ENCODE measurements at places on chromosomes 12 and 14.

GRCh38 chr12:44876544-44877410 is 662 bp upstream of the NELL2 start:
- DNase-seq: no peak

GRCh38 chr12:6941267-6941666 is 2.3 kb upstream of the RNU7-1 start:
- no peak for DNase-seq

- DNase-seq: no peak
These were observed at the start of gene ACOT4 for GRCh38 chr14:73591690-73592449. ACOT4 (plus strand) TSS chr14:73591873; CDS start chr14:73591960, 87 bp downstream.

DNA sequence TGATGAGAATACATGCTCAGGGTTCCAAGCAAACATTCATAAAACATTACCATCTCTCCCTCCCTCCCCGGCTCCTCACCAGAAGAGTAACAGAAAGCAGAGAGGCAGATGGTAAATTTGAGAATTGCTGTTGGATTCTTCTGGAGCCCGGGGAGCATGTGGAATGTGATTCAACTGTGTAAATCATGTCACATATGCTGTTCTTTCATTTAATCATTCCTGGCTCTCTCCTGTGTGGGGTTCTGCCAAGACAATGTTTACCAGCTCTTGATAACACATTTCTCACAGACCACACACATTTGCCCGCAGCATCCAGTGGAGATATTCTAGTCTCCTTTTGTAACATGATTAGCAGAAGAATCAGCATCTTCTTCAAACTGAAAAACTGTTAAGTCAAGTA is 23.4 kb upstream of the NR2C1 start:
- peak; percentile 52 for DNase-seq

- DNase-seq: no peak
These were observed 26.0 kb downstream of the XRCC3 start for GRCh38 chr14:103688906-103689902.

DNA sequence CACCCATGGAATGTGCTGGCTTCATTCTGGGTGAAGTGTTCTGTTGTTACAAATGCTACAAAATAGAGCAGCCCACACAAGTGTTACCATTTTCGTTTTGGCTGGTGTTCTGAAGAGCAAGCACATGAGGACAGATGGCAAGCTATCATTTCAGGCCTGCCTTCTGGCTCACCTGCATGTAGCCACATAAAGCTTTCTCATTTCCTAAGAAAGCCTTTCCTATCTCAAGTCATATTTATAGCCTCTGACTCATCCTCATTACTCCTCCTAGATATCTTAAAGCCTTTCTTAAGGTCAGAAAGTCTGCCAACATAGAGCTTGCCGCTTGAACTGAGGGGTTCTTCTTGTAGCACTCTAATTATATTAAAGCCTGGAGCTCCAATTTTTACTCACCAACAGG is 89.0 kb downstream of the PTPRR start:
- DNase-seq: no peak

DNA sequence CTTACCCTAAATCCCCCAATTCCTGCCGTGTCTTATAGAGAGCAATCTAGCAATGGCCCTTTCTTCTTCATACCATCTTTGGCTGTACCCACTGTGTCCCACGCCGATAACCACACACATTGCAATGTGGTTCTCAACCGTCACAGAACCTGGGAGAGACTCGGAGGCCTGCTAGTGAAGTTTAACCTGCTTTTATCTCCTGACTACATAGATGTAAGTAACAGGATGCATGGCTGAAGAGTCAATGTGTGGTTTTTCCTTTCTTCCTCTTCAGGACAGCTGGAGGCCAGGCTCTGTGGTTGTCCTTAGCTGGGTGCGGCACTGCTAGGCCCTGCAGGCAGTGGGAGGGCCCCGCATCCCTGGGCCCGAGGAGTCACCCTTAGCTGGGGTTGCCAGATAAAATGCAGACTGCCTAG is 51.3 kb downstream of the ZNF664 start:
- no peak for DNase-seq

GRCh38 chr12:105396983-105397382 is 66.5 kb downstream of the C12orf75 start:
- DNase-seq: no peak

GRCh38 chr14:32559590-32559989 is 230.5 kb downstream of the AKAP6 start:
- no peak for DNase-seq

DNA sequence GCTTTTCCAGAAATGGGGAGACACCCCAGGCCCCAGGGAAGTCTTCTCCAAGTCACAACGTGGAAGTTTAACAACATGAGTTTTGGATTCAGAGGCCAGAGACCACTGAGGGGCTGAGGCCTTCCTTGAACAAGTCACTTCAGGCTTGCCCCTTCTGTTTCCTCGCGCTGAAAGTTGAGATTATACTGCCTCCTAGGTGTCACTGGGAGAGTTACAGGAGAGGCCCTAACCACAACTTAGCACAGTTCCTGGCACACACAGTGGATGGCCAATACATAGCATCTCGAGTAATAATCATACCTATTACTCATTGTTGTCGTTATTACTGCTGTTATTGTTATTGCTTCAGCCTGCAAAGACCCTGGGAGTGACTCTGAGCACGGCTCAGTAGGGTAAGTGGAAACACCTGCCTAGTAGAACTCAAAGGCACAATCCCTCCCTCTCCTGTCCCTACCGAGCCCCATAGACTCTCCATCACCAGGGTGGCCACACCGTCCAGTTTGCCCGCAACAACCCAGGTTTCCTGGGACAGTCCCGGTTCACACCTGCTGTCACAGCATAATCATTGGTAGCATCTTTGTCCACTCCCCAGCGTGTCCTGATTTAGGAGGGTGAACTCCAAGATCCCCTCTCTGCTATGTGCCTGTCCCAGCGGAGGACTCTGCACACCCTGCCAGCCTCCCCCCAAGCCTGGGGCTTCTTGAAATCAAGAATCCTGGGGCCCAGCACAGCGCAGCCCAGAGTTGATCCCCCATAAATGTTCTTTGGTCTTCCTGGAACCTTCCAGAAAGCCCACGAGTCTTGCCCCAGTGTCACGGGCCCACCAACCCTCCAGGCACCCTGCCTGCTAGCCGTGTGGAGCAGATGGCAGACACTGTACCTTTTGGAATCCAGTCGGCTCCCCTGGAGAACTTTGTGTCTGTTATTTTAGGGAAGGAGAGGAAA is 85.0 kb downstream of the SYNE3 start:
- DNase-seq: no peak

GRCh38 chr14:95620659-95621059 is 65.6 kb upstream of the TCL1B start:
- DNase-seq: peak; percentile 25

GRCh38 chr12:12323591-12323990 is 26.5 kb downstream of the MANSC1 start:
- DNase-seq: no peak

DNA sequence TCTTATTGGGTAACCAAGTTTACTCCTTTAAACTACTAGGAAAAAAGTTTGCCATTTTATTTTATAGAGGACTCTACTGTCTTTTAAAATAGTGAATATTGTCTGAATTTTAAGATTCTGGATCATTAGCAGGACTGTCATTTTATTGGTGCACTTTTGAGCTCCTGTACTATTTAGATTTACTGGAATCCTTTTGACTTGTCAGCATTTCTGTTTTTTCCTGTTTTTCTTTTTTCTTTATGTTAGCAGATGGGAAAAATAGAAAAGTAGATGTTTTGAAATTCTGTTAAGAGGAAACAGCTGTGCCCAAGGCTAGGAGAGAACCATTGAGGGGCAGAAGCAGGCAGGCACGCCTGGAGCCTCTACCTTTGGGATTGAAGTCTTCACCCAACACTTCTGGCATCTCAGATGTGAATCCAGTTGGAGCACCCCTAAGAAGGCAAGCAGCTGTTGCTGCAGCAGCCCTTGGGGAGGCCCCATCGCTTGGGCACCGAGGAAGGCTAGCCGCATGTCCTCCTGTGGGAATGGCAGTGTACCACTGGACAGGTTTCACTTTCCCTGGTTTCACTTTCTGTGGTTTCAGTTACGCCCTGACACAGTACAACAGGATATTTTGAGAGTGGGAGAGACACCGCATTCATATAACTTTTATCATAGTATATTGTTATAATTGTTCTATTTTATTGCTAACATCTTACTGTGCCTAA is 11.5 kb downstream of the RIMKLB start:
- DNase-seq: no peak

DNA sequence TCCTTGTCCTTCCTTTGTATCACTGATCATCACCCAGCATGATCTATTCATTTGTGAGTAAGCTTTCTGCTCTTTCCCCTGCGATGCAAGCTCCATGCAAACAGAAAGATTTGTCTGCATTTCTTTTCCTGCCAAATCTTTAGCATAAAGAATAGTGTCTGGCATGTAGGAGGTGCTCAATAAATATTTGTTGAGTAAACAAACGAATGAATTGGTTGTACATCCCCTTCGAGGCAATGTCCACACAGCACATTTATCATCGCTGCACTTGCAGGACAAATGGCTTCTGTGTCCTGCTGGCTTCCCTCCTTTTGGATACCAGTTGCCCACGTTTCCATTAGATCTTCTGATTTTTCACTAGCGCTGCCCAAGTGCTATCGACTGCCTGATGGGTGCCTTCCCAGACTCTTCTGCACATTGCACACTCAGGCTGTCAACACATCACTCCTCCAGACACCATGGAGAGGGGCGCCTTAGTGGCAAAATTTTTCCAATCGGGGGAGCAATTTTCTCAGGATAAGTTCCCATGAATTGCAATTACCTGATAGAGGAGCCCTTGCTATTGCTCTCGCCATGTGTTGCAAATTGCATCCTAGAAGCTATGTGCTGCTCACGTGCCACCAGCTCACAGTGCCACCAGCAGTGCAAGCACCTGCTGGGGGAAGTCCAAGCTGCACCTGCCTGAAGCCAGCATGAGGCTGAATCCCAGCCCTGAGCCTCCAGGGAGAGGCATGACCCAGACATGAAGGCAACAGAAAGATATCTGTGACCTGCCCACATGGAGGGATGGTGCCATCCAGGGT is 206.6 kb downstream of the KIF26A start:
- DNase-seq: no peak

GRCh38 chr14:101775826-101776225 is 14.3 kb downstream of the PPP2R5C start:
- DNase-seq: no peak

GRCh38 chr12:9710584-9711375 is 22.1 kb downstream of the CLECL1 start:
- no peak for DNase-seq

- DNase-seq: no peak
These were observed 324.4 kb downstream of the PAWR start for GRCh38 chr12:79366374-79366773.

DNA sequence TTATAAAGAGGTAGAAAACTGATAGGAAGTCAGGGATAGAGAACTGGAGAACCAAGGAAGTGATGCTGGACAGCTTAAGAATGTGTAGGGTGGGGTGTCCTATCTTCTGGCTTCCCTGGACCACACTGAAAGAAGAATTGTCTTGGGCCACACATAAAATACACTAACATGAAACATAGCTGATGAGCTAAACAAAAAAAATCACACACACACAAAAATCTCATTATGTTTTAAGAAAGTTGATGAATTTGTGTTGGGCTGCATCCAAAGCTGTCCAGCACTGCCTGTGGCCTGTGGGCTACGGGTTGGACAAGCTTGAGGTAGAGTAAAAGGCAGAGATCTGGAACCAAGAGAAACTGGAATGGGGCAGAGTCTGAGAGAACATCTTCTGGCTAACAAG is 7.4 kb downstream of the GLT8D2 start:
- no peak for DNase-seq

DNA sequence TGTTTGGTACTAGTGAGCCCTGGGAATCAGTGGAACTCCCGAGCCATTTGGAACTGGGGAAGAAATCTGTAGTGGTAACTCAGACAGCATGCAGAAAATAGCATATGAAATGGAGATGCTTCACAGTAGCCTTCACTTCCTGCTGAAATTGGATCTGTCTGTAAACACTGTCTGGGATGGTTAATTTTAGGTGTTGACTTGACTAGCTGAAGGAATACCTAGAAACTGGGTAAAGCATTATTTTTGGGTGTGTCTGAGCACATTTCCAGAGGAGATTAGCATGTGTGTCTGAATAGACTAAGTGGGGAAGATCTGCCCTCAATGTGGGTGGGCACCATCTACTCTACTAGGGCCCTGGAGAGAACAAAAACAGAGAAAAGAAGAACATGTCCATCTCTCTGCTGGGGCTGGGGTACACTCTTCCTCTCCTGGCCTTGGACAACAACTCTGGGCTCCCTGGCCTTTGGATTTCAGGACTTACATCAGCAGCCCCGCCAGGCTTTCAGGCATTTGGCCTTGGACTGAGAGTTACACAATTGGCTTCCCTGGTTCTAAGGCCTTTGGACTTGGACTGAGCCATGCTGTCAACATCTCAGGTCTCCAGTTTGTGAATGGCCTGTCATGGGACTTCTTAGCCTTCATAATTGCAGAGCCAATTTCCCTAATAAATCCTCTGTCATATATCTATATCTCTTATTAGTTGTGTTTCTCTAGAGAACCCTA is 14.0 kb upstream of the CRADD start:
- DNase-seq: peak; percentile 2
